ENCODE measurements at places on chromosomes 1 and 21. TPM values are rescaled to one million over a fixed set of nuclear protein-coding genes. Genes with fewer than 3 reads are reported as not detected.

The MIXL1 gene
- total RNA-seq, result not detected

GRCh38 chr21:35873441-35873840 is 186.9 kb downstream of the SETD4 start:
- no peak overlapping the region for H3K4me3 ChIP-seq
- no peaks in the 10 kb centered on the region for H3K4me1 ChIP-seq
- H3K27ac ChIP-seq, result no peak overlapping the region
- H3K36me3 ChIP-seq, result no peaks in the 10 kb centered on the region
- peaks cover 4% of the 10 kb centered on the region for H3K27me3 ChIP-seq

GRCh38 chr1:177913762-177914540 is 55.9 kb downstream of the SEC16B start:
- no peak overlapping the region for H3K4me3 ChIP-seq
- peaks cover 2% of the 10 kb centered on the region for H3K27me3 ChIP-seq

DNA sequence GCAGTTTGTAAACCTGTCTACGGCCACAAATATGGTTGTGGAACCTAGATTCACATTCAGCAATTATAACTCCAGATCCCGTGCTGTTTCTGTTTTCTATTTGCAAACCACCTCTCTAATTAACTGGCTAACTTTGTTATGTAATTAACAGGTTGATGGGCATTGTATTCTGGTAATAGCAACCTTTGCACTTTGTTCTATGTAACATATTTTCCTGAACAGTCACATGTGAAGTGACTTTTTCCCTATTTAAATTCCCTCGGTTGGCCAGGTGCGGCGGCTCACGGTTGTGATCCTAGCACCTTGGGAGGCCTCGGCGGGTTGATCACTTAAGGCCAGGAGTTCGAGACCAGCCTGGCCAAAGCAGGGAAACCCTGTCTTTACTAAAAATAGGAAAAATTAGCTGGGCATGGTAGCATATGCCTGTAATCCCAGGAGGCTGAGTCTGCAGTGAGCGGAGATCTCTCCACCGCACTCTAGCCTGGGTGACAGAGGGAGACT is 1.4 kb downstream of the ACADM start:
- H3K4me1 ChIP-seq, result peaks cover 30% of the 10 kb centered on the region
- H3K4me3 ChIP-seq, result peak overlapping the region; percentile 100
- no peaks in the 10 kb centered on the region for H3K27me3 ChIP-seq
- DNase-seq, result no peak

DNA sequence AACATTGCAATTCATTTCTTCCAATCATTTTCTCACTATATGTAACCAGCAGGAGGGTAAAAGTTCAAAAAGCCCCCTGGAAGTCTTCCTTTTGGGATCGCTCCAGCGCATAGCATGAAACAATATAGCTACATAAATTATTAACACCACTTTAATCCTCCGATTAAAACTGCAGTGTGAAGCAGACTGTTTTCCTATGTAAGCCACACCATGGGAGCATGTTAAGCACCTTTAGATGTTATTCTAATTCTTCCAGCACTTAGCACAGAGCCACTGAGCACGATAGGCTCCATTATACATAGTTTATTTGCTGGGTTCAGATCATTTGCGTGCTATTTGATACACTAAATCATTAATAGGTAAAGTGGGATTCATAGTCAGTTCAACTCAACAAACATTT is 18.4 kb upstream of the GADD45A start:
- peaks cover 31% of the 10 kb centered on the region for H3K27me3 ChIP-seq
- no peak overlapping the region for H3K27ac ChIP-seq
- DNase-seq, result no peak

DNA sequence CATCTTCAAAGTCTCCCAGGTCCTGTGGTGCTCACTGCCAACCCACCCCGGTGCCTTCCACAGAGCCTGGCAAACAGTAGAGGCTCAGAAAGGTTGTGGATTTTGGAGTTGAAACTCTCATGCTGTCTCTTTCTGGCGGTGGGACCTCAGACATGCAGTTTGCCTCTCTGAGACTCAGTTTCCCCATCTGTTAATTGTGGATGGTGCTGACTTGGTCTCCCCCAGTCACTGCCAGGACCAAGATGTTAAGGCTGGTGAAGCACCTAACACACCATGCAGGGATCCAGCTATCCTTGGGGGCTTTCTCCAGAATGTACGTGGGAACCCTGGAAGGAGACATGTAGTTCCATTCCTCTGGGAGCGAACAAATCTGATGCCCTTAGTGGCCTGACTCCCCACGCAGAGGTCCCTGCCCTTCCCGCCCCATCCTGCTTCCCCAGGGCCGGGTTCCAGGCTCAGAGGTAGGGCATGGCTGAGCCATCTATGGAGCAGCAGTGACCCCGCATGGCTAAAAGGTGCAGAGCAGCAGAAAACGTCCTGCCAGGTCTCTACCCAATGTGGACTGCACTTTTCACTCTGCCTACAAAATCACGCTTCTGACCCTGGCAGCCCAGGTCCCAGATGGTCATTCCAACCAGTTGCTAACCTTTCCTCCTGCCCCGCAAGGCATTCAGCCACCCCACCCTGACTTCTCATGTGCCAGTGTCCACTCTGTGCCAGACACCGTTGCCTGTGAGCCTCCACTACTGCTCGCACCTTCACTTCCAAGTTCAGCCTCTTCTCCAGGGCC is 9.2 kb upstream of the TTC22 start:
- no peak overlapping the region for H3K4me3 ChIP-seq
- peaks cover 8% of the 10 kb centered on the region for H3K27me3 ChIP-seq
- peak; percentile 56 for DNase-seq
- H3K36me3 ChIP-seq, result no peaks in the 10 kb centered on the region

GRCh38 chr1:207402744-207403143 is 51.4 kb upstream of the CR2 start:
- no peak overlapping the region for H3K27ac ChIP-seq
- peaks cover 4% of the 10 kb centered on the region for H3K36me3 ChIP-seq
- H3K27me3 ChIP-seq, result peaks cover 2% of the 10 kb centered on the region

The SPATA46 gene
- total RNA-seq, result not detected

- H3K4me1 ChIP-seq, result peaks cover 19% of the 10 kb centered on the region
- H3K27ac ChIP-seq, result peak overlapping the region; percentile 90
- no peak overlapping the region for H3K4me3 ChIP-seq
- H3K36me3 ChIP-seq, result peaks cover 36% of the 10 kb centered on the region
- DNase-seq, result no peak
Observed at GRCh38 chr1:21251773-21252471, 38.3 kb downstream of the ECE1 start.

GRCh38 chr1:18261891-18262290 is 154.3 kb downstream of the IGSF21 start:
- no peak for DNase-seq
- H3K27ac ChIP-seq, result no peak overlapping the region
- no peaks in the 10 kb centered on the region for H3K36me3 ChIP-seq
- H3K27me3 ChIP-seq, result no peaks in the 10 kb centered on the region
- no peak overlapping the region for H3K4me3 ChIP-seq
- no peaks in the 10 kb centered on the region for H3K4me1 ChIP-seq

DNA sequence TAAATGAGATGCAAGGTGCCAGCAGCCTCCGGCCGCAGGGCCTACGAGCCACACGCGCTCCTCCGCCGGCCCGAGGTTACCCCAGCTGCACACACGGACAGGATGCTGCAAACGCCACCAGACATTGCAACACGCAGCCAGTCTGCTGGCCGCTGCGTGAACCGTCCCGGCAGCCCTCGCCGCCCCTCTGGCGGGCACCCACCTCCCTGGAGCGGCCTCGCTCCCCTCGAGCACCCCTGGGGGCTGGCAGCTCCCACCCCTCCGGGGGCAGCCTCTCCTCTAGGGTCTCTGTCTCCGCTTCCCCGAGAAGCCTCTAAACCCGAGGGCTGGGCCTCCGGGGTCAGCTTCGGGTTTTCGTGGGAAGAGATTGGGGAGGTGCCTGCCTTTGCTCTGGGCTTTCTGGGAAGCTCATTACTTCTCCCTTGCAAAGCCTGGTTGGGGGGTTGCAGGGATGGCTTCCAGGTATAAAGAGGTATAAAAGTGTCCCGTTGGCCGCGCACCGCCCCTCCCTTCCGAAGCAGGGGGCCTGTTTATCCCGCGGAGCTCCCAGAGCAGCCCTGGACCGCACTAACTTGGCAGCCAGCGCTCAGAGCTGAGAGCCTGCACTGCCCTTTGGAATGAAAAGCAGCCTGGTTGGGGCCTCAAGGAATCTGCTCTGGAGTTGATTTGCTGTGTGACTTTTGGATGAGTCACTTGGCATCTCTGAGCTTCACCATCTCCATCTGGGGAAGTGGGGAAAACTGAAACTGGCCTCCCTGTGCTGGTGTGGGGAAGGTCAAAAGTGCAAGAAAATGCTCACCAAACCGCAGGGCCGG is 21.8 kb downstream of the DHRS3 start:
- peaks cover 5% of the 10 kb centered on the region for H3K27me3 ChIP-seq
- peaks cover 8% of the 10 kb centered on the region for H3K36me3 ChIP-seq
- H3K4me1 ChIP-seq, result peaks cover 18% of the 10 kb centered on the region
- H3K4me3 ChIP-seq, result no peak overlapping the region
- DNase-seq, result no peak

All from activated T-helper 1 cell treated with anti-CD3 and anti-CD28 coated beads, Interleukin-12 subunit alpha, Interleukin-12 subunit beta, Interleukin-2, Interleukin-4 antibody, amounts not matched to agents 30 ng/mL and 10 ng/mL and 1 ng/mL, durations not matched to agents 14 hours and 24 hours and 36 hours (primary cell).